NCI-H2029 (cell line): ENCODE measurements at places on chromosomes 1 and 21.

DNA sequence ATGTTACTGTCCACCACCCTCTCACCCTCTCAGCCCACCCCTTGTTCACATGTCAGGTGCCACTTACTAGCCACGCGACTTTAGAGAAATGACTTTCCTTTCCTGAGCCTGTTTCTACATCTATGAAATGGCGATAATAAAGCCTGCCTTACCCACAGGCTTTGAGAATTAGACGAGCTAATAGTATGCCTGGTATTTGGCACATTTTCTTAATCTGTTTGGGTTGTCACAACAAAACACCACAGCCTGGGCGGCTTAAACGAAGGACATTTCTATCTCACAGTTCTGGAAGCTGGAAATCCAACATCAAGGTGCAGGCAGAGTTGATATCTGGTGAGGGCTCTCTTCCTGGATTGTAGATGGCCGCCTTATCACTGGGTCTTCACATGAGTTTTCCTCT, 273.9 kb upstream of the FMN2 start:
- no peak for DNase-seq

DNA sequence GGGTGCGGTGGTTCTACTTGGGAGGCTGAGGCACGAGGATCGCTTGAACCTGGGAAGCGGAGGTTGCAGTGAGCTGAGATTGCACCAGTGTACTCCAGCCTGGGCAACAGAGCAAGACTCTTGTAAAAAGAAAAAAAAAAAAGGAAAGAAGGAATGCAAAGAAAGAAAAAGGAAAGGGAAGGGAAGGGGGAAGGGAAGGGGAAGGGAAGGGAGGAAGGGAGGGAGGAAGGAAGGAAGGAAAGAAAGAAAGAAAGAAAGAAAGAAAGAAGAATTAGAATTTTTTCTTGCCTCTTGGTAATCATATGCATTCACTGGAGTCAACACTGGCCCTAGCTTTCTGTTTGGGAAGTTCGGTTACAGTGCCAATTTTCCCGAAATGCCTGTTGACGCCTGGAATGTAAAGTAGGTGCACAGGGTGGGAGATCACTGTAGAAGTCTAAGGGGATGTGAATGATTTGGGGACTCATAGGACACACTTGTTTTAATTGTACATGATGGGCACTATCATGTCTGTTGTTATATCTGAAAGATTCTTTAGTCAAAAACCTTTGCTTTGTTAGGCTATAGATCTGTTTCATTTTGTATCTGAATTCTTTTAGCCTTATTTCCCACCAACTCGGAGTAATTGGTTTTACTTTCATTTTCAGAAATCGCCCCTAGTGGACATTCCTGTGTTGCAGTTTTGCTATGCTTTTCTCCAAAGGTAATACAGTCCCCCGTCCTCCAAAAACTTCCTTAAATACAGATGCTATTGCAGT, 59.8 kb upstream of the MORC3 start:
- DNase-seq, result peak; percentile 52

- DNase-seq, result no peak
Observed at GRCh38 chr1:226403201-226404034, 4.5 kb downstream of the PARP1 start.

DNA sequence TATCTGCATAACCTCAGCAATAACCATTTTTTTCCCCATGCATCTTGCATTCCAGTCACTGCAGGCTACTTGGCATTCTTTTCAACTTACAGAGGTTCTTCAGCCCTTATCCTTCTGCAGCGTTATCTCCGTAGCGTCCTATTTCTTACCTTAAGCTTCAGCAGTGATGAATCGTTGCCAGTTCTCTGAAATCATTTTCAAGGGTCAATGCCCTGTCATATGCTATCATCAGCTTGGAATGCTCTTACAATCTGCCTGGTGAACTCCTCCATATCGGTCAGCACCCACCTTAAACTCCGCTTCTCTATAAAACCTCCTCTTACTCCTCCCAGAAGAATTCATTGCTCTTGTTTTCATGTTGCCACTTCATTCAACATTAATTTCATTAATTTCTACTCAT, 105.1 kb upstream of the DPH5 start:
- DNase-seq, result no peak

DNA sequence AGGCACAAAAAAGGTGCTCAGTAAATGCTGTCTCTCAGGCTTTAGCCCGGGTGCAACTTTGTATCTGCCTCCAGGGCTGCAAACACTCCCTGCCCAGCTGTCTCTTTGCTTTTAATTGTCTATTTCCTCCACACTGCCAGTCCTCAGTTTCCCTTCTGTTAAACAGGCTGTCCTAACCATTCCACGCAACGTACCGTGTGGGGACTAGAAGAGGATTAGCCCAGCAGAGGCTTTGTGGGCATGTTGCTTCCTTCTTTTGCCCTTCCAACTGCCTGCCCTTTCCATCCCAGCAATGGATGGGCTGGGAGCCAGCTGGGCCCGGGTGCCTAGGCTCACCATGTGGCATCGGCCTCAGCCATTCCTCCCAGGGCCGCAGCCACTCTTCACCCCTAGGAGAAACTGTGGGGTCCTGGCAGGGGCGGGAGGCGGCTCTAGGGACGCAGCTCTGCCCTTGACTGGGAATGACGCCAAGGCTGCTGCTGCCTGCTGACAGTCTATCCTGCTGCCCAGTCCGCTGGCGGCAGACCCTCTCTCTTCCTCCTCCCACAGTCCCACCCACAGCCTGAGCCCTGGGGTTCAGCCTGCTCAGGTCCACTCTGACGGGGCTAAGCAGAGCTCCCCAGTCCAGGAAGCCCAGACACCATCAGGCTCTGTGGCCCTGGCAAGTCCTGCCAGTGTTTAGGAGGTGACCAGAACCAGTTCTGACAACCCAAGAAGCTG, 40.6 kb upstream of the LRP8 start:
- no peak for DNase-seq

DNA sequence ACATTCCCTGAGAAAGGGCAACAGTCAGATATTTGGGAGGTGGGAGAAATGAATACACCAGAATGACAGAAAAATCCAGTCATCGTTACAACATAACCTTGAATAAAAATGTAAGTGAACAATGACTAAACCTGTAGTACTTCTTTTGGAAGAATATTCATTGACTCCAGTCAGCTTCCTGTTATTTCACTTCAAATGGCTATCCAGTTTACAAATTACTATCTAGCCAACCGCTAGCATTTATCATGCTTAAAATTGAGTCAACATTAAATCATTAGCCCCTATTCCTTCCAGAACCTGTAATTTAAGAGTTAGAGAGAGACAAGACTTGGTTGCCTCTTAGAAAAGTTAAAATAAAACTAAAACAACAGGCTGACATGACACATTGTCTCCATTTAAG, 33.6 kb downstream of the WLS start:
- DNase-seq, result no peak
